ENCODE measurements at places on chromosomes 13 and 19.

DNA sequence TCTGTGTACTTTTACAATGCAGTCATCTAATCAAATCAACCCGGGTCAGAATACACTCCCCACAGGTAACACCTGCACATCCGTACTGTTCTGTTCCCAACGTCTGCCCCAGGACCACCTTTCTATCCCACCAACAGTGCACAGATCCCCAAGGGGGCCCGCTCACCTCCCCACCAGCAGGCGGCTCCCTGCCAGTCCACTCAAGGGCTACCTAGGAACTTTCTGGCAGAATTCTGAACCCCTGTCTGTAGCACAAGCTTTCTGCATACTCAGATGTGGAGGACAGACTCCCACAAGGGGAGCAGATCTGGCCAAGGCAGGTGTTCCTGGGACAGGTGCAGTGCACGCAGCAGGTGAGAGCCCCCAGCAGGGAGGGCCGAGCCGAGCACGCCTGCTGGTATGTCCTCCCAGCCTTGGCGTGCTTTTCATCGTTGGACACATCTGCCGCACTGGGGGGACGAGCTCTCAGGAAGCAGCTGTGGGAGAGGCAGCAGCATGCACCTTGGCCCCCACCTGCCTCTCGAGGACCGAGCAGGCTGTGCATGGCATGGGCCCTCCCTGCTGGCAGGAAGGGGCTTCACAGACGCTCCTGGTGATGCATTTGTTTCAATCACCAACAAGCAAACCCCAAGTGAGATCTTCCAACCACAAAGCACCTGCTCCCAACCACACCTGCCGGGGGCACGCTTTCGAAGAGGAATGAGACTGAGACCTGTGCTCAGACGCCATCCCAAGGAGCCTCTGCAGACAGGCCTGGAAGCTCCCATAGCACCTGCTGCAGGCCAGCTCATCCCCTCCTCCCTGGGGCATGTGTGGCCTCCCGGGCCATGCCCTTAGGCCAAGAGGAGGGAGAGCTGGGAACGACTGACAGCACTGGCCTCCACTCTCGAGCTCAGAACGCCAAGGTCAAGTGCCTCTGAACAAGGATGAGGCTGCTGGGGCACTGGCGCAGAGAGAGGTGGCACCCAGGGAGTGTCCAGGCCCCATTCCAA is 35.9 kb downstream of the RAB20 start:
- DNase-seq: no peak

GRCh38 chr13:111282997-111283396 is 37.4 kb upstream of the TEX29 start:
- DNase-seq: no peak

DNA sequence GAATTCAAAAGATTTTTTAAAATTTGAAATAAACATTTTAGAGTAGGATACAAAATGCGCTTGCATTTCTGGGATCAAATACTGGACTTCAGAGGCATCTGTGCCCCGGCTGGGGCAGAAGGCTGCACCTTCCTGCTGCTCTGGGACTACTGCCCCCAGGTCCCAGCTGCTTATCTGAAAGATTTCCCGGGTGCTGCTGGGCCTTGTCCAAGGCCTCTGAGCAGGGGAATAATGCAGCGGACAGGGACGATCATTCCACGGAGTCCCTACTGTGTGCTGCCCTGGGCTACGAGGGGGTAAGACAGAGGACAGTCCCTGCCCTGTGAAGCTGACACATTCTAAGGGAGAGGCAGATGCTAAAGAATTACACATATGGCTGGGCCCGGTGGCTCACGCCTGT is 33.1 kb upstream of the NCCRP1 start:
- DNase-seq: no peak

DNA sequence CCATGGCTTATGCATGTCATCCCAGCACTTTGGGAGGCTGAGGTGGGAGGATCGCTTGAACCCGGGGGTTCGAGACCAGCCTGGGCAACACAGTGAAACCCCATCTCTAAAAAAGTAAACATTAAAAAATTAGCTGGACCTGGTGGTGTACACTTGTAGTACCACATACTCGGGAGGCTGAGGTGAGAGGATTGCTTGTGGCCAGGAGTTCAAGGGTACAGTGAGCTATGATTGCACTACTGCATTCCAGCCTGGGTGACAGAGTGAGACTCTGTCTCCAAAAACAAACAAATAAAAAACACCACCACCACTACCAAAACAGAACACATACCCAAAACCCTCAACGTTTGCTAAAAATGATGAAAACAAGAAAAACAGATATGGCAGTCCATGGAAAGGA is 15.9 kb downstream of the FBXO17 start:
- DNase-seq: no peak

- DNase-seq: peak; percentile 82
Measured at GRCh38 chr13:27043013-27043412, 128.6 kb downstream of the USP12 start.

GRCh38 chr13:21615427-21615826 is 11.5 kb upstream of the MICU2 start:
- no peak for DNase-seq

GRCh38 chr19:3968556-3969434 is 2.1 kb downstream of the DAPK3 start:
- peak; percentile 99 for DNase-seq

- DNase-seq: no peak
Measured at GRCh38 chr19:18725841-18726770, 42.6 kb downstream of the CRTC1 start.

- peak; percentile 10 for DNase-seq
Measured at GRCh38 chr13:112690283-112690929, 568 bp downstream of the ATP11A start.

GRCh38 chr19:49790866-49791265 is 22.2 kb downstream of the FUZ start:
- DNase-seq: no peak

DNA sequence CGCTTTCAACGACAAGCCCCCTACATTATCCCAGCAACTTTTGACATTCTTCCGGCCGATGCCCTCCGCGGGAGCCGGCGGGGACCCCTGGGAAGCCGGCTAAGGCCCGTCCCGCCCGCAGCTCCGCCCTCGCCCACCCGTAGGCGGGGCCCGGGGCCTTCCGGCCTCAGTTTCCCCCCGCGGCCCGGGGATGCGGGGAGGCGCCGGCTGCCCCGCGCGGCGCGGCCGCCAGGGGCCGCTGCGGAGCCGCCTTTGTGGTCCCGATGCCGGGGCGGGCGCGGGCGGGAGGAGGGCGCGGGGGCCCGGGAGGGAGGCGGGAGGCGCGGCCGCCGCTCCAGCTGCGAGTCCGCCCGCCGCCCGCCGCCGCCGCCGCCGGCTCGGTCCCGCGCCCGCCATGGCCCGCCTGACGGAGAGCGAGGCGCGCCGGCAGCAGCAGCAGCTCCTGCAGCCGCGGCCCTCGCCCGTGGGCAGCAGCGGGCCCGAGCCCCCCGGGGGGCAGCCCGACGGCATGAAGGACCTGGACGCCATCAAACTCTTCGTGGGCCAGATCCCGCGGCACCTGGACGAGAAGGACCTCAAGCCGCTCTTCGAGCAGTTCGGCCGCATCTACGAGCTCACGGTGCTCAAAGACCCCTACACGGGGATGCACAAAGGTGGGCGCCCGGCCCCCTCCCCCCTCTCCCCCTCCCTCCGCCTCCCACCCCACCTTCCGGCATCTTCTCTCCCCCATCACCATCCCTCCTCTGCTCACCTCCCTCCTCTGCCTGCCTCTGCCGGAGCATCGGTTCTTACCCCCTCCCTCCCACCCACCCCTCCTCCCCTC is at the start of gene CELF5:
TSS of gene CELF5 (plus strand) at position 316 of the 823 bp plus-strand sequence. CDS start at position 395, 79 bp downstream.
- no peak for DNase-seq

GRCh38 chr13:20708216-20708615 is 4.7 kb downstream of the IL17D start:
- no peak for DNase-seq

DNA sequence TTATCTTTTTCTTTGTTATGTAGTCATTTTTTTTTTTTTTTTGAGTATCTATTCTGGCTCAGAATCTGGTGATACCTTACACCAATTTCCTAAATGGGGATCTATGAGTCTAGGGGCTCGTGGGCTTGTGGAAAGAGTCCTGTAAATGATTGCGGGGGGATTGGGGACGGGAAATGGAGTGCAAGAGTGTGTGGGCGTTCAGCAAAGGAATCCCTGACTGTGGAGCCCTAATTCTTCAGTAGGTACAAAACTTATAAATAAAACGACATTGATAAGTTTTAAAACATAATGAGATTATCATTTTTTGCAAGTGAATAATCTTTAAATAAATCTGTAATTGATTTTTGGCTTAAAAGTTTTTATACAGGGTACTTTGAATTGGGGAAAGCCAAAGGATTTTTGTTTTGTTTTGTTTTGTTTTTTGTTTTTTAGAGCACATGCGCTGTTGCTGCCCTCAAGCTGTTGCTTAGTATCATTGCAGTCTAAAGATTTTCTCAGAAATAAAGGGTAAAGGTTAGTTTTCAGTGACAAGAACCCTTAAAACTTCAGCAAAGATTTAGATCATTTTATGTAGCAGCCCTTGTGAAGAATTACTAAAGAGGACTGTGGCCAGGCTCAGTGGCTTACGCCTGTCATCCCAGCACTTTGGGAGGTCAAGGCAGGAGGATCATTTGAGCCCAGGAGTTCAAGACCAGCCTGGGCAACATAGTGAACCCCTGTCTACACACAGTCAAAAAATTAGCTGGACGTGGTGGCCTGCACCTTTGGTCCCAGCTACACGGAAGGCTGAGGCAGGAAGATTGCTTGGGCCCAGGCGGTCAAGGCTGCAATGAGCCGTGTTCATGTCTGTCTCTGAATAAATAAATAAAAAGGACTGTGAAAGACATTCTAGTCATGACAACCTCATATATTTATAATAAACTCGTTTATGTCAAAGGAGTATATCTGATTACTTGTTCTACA is 1.7 kb downstream of the ERCC5 start:
- DNase-seq: no peak

DNA sequence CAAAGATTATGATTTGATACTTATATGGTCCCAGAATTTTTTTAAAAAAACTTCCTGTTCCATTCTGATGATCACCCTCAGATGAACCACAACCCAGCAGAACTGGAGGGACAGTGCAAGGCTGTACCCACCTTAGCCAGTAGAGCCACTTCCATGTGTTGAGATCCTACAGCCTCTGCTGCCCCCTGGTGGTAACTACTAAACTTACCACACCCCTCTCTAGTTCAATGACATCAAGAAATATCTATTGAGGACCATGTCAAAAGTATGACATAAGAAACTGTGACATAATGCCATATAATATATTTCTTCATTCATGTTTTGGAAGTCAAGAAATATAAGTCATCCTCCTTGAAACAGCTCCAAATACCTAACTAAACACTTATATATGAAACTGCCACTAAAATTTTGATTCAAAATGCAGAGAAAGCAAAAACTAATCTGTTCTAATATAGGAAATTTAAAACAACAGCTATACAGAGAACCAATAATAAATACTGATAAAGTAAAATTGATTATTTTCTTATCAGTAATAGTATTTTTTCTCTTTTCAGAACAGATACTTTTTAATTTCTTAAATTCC is 412.6 kb downstream of the KCTD12 start:
- peak; percentile 31 for DNase-seq

DNA sequence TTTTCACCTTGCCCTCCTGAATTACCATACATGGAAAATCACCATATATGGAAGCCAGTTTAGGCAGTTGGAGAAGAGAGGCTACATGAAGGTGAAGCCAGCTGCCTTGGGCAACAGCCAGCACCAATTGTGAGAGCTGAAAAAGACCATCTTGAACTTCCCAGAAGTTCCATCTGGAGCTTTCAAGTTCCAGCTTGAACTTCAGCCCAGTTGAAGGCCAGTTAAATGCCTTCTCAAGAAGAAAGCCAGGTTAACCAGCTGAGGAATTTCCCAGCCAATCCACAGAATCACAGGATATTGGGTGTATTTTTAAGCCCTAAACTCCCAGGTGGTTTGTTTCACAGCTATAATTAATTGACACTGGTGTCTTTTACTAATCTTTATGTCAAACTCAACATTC is 713.6 kb upstream of the MIR17HG start:
- no peak for DNase-seq

DNA sequence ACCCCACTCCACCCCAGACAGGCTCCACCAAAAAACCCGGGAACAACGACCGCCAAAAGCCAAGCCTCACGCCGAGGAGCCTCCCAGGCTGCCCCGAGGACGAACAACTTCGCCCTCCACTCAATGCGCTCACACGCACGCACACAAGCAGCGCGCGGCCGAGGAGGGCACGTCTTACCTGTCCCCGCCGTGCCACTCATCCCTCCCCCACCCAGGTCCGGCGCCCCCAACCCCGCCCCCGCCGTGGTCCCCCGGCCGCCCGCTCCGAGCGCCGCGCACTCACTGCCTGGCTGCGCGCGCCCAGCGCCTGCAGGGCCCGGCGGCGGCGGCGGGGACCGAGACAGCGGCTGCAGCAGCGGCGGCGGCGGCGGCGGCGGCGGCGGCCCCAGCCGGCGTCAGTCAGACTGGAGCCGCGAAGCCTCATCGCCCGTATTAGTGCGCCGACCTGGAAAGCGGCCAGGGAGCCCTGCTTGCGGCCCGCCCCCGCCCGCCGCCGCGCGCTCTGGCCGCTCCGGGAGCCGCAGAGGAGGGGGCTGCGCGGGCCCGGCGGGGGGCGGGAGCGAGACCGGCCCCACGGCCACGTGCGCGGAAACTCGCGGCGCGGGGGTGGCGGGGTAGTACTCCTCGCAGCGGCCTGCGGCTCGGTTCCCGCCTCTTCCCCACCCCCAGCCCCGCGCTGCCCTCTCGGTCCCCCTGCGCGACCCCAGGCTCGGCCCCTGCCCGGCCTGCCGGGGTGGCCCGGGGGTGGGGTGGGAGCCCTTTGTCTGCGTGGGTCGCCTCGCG is at the start of gene SMAD9:
TSS of gene SMAD9 (minus strand) at position 406 of the 783 bp plus-strand sequence. CDS start 40,549 bp downstream, outside the sequence.
- peak; percentile 35 for DNase-seq

DNA sequence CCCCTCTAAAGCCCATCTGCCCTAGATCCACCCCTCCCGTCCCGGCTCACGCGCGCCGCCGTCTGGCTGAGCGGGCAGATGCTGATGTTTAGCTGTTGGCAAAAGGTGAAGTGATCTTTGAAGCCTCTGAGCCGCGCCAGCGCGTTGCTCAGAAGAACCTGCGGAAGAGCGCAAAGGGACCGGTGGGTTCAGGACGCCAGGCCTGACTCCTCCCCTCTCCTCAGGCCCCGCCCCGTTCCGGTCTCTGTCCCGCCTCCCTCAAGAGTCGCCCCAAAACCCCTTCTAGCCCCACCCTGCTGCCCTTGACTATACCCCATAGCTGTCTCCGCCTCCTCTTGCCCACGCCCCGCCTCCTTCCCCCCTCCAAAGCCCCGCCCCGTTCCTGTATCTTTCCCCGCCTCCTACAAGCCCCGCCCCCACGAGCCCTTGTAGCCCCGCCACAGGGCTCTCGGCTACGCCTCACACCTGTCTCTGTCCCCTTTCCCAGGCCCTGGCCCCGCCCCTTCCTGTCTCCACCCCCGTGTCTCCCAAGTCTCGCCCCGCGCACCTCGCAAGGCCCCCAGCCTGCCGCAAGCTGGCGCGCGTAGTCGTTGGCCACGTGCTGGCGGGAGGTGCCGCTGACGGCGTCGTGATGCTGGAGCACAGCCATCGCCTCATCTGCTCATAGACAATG is 9.5 kb downstream of the MAN2B1 start:
- no peak for DNase-seq
